Activated naive CD4-positive, alpha-beta T cell (primary cell): ENCODE measurements at places on chromosomes 3 and 15.

GRCh38 chr3:54793171-54793570 lies 134.7 kb downstream of the LRTM1 start:
- no peak for DNase-seq

DNA sequence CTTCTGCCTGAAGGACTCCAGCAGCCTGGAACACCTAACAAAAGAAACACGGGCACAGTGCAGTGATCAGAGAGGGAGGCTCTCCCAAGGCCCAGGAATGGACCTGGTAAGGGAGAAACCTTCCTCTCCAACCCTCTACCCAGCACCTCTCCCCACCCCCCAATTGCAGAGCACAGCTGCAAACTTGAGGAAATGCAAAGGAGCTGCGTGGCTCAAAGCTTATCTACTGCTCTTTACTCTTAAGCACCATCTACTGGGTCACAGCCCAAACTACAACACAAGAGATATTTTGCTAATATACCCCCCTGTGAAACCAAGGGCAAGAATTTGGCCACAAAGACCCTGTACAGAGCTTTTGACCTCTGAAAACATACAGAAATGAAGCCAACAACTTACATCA lies 328.3 kb downstream of the OXSM start:
- no peak for DNase-seq

- DNase-seq, result no peak
Observed at GRCh38 chr3:76728426-76728825, 311.5 kb upstream of the ROBO2 start.

DNA sequence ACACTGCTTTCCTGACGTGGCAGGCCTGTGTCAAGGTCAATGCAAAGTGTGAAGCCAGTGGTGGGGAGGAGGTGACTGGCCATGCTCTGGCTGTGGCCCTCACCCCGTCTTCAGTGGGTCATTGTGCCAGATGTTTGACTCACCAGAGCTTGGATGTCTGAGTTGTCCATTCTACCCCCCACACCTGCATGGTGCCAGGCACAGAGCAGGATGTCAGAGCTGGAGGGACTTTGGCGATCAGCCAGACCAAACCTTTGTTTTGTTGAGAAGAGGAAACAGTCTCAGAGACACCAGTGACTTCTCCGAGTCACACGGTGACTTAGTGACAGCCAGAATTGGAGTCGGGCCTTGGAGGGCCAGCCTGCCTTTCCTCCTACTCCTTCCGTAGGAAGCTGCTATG lies 49.5 kb downstream of the SMAD6 start:
- no peak for DNase-seq
